Activated T-helper 1 cell treated with anti-CD3 and anti-CD28 coated beads, Interleukin-2, amount 50 U/mL, for 16 hours (primary cell): ENCODE measurements at places on chromosomes 5 and 9.

DNA sequence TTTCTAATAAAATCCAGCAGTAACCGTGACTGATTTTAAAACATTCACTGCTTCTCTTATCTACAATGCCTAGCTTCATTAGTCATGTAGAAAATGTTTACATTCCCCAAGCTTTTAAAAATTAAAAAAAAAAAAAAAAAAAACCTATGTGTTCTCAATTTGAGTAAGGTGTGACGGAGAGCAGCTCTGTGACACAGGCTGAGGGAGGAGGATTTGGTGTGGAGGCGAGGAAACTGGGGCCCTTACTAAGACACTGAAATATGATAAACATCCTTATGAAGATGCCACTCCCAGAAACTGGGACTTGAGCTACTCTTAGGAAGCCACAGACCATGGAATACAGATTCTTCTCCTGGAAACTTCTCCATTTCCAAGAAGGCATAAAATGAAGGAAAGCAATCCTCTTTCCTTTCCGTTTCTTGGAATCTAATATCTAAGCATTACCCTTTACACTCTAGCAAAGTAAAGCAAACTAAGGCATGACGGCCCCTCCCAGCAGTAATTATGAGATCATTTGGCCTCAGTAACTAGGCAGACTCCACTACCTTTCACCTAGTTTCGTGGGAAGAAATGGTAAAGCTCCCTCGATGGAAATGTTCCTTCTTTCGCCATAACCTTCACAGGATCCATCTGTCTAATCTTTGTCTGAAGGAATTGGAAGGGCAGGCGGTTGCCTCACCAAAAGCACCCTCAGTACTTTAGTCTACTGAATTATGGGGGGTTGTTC, 23.5 kb downstream of the GRAMD2B start:
- DNase-seq = no peak

DNA sequence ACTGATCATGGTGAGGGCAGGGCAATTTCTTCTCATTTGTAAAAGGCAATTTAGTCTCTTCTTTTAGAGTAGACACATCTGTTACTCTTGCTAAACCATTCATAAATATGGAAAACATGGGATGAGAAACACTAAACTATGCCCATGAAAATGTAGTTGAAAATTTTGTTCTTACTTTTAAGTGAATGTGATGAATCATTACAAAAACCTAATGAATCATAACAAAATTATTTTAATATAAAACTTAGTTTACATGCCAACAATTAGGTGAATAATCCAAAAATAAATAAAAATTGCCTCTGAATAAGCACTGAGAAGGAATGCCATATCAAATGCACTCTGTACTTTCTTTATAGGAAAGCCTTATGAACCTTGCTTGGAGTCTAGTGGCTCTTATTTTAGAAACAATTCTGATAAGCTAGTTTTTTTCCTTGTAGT, 297.7 kb upstream of the EFNA5 start:
- no peak for DNase-seq

- no peak for DNase-seq
These were observed 15.5 kb upstream of the MEGF9 start for GRCh38 chr9:120729791-120730241.

DNA sequence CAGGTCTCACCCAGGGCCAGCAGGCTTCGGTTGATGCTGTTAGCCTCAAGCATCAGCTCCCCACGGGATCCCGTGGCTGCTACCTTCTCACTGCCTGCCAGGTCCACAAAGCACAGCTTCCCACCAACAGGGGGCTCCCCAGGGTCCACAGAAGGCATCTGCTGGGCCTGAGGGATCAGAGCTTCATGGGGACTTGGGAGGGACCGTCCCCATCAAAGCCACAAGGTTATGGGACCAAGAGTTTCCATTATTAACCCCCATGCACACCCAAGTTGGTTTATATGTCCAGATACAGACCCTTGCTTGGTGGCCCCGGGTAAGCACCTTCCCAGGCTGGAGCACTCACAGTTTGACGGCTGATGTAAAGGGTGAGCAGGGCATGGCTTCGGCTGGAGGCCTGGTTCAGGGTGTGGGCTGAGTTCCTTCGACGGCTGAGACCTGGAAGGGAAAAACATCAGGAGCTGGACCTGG, 3.0 kb downstream of the KIF12 start:
- DNase-seq = no peak

GRCh38 chr5:2007496-2007877, 124.8 kb upstream of the IRX4 start:
- DNase-seq = no peak

DNA sequence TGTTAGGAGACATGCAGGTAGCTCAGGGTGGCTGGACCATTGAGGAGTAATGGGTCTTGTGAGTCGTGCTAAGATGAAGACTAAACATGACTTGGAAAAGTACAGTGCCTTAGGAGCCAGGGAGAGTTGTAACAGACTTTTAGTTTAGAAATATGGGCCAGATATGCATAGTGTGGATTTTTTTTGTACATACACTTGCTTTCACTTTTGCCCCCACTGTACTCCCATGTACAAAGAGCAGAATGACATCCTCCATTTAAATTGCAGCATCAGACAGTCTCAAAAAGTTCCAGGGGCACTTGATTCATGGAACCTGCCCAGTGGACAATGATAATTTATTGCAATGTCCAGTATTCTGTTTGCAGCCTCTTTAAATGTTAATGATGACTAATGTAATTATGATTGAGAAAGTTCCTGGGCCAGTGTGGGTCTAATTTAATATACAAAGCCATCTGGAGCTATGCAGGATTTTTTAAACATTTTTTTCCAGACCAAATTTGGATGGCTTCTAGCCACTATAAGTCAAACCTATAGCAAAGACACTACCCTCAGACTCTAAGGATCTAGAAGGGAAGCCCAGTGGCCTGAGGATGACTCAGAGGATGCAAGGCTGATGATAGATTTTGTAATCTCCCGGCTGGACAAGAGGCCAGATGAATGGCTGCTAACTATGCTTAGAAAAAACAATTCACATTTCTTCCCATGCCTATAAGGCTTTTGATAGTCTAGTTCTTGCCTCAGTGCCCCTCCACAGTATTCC, 80.1 kb downstream of the TRPC7 start:
- DNase-seq = no peak

GRCh38 chr5:37888476-37888875, 48.6 kb upstream of the GDNF start:
- no peak for DNase-seq

DNA sequence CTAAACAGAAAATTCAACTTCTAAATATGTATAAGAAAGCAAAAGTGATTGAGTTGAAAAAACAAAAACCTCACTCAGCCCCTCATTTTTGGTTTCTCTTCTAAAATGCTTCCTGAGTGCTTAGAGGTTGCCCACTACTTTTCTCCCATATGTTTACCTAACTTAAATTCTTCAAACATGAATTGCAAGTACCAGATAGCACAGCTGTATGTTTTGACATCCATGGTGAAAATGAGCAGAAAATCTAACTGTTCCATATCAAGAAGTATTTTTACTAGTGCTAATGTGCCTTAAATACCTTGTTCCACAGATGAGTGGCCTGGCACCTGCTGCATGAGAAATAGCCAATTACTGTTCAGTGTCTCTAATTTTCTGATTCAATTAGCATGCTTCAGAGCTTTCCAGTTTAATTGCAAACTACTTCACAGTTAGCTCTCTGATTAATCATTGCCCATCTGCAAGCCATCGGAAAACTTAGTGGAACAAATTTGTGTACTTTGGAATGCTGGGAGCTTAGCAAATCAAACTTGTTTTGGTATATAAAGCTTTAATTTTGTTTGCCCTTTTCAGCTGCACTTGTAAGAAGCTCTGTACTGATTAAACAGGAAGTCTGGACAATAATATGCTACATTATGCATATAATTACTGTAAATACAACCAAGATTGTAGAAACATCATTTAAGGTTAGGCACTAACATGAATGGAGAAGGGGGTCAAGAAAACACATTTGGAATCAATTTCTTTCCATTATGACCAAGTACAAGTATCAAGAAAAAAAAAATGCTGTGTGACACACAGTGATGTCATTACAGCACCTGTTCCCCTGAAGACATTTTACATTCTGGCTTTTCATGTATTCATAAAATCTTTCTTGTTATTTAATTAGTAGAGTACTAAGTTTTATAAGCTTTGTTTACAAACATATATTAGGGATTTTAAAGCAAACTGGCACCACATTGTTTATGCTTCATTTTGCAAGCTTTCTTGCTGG, 65.6 kb downstream of the POU5F2 start:
- DNase-seq = no peak

GRCh38 chr9:100058699-100059579, 39.9 kb downstream of the ERP44 start:
- DNase-seq = no peak

DNA sequence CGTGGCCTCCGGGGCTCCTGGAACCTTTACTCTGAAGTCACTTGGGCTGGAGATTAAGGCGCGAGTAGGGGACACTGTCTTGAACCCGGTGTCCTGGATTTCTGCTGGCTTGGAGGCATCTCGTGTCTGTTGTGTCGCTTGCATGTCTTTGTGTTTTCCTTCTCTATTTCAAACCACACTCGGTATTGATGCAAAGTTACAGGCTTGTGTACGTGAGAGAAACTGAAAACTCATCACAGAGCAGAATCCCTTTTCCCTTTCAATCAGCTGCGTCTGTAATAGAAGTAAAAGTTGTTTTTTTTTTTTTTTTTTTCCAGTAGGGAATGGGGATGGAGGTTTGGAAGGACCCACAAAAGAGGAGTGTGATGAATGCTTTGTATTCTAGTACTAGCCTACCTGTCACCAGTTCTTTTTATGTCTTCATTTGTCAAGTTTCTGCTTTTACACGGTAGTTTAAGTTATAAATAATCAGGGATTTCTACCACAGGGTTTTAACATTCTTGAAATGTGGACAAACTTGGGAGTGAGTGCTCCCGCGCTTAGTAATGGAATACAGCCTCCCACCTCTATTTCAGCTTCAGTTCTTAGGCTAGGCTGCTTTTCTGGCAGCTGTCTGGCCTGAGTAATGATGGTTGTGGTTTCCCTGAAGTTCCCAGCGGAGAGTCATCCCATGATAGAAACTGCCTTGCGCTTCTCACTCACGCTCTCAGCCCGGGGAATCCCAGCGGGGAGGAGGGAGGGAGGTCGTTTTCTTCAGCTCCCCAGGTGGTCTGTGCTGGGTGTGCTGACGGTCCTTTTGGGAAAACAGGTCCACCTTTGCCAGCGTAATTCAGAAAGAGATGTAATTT, 763 bp downstream of the TJP2 start:
- no peak for DNase-seq

DNA sequence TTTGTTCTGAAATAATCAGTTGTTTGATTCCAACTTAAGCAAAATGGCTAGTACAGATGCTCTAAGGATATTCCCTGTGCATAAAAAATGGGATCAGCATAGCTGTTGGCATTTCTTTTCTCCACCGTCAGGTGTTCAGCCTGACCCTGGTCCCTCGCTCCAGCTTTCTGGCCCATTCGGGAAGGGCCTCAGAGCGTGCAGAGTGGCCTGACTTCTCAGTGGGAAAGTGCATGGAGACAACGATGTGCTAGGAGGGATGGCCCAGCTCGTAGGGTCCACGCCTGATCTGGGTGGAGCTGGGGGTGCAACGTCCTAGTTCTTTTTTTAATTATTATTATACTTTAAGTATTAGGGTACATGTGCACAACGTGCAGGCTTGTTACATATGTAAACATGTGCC, 319.1 kb upstream of the IRX4 start:
- no peak for DNase-seq

DNA sequence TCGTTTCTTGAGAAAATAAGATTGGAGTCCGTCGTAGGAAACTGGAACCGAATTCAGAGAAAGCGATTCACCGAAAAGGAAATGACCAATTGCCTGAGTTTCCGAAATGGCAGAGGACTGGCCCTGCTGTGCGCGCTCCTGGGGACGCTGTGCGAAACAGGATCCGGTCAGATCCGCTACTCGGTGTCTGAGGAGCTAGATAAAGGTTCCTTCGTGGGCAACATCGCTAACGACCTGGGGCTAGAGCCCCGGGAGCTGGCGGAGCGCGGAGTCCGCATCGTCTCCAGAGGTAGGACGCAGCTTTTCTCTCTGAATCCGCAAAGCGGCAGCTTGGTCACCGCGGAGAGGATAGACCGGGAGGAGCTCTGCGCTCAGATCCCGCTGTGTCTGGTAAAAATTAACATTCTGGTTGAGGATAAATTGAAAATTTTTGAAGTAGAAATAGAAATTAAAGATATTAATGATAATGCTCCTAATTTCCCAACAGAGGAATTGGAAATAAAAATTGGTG, 379 bp downstream of the PCDHGA3 start:
- no peak for DNase-seq

GRCh38 chr5:126309860-126310259, 113.3 kb upstream of the GRAMD2B start:
- DNase-seq = no peak

DNA sequence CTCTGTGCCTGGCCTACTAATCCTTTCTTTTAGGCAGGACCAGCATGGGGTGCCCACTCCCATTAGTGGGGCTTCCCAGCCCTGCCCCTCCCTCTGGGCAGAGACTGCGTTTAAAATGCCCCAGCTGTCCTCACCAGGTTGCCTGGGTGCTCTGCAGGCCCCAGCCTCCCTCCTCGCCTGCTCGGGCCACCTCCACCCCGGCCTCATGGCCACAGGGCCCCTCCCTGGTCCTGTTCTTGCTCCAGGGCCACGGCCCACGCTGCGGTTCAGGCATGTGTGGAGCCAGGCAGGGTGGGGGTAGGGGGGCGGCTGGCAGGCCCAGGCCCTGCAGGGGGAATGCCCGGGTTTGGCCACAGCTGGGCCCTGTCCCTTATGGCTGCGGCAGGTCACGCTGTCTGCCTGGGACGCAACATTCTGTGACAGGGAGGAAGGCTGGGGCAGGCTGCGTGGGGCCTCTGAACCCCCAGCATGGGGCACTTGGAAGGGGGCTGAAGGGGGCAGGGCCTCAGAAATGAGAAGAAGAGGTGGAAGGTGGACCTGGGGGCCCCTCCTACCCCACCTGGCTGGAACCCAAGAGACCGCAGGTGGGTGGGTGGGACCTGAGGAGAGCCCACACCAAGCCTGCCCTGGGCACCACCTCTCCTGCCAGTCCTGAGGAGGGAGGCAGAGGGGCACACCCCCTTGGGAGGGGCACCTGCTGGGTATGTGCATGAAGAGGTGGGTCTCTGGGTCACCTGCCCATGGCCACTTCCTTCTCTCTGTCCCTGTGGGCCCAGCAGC, at the start of gene LCN12:
LCN12 (plus strand) TSS at position 733 of the 780 bp plus-strand sequence. CDS start 55 bp downstream, outside the sequence.
- DNase-seq = no peak

DNA sequence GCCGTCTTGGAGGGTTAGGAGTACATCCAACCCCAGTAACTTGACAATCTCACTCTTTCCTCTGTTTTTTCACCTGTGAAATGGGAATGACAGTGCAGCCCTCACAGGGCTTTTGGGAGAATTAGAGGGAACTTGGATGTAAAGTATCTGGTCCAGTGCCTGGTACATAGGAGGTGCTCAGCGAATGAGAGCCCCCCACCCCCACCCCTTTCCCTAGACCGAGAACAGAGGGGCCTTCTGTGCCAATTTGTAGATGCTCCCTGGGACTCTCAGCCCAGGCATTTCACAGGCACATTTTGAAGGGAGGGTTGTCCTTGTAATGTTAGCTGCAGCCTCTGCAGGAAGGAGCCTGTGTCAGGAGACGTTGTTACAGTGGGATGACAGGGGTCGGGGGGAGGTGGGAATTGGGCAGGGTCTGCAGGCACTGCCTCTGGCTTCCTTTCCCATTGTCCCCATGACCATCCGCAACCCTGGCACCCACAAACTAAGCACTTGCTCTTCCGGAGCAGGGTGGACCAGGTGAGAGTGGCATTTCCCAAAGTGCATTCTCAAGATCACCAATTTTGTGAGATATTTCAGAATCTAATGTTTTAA, 47.0 kb downstream of the AMBP start:
- DNase-seq = no peak
